ENCODE measurements at places on chromosomes 6 and 20. TPM values are rescaled to one million over a fixed set of nuclear protein-coding genes. Genes with fewer than 3 reads are reported as not detected.

TRIM31 gene
- not detected for total RNA-seq

KHDC1L gene
- not detected for total RNA-seq

TNFRSF6B gene
- total RNA-seq: 9.3 TPM

CHD6 gene
- total RNA-seq: 15.9 TPM

FAM83C gene
- not detected for total RNA-seq

CCN5 gene
- total RNA-seq: 2.1 TPM

EEF1E1 gene
- 16.7 TPM for total RNA-seq

LY6G5C gene
- not detected for total RNA-seq

SLC13A3 gene
- total RNA-seq: 1.5 TPM

SLA2 gene
- not detected for total RNA-seq

TAAR9 gene
- not detected for total RNA-seq

TFAP2C gene
- not detected for total RNA-seq

MYLK4 gene
- 3.2 TPM for total RNA-seq

RAET1L gene
- not detected for total RNA-seq

FBXO30 gene
- 6.5 TPM for total RNA-seq

TMEM63B gene
- total RNA-seq: 25.8 TPM

TTBK1 gene
- total RNA-seq: not detected

MICAL1 gene
- total RNA-seq: 41.2 TPM

HUS1B gene
- total RNA-seq: not detected

IMPG1 gene
- not detected for total RNA-seq

CST1 gene
- total RNA-seq: not detected

C20orf144 gene
- total RNA-seq: not detected

TP53TG5 gene
- total RNA-seq: not detected

NKAPL gene
- 2.3 TPM for total RNA-seq

THBS2 gene
- total RNA-seq: 143 TPM

MAP7 gene
- total RNA-seq: not detected

BAG2 gene
- total RNA-seq: 12.2 TPM

PBOV1 gene
- total RNA-seq: not detected

All from pericardium fibroblast (primary cell).